ENCODE measurements at places on chromosomes 6 and 20.

DNA sequence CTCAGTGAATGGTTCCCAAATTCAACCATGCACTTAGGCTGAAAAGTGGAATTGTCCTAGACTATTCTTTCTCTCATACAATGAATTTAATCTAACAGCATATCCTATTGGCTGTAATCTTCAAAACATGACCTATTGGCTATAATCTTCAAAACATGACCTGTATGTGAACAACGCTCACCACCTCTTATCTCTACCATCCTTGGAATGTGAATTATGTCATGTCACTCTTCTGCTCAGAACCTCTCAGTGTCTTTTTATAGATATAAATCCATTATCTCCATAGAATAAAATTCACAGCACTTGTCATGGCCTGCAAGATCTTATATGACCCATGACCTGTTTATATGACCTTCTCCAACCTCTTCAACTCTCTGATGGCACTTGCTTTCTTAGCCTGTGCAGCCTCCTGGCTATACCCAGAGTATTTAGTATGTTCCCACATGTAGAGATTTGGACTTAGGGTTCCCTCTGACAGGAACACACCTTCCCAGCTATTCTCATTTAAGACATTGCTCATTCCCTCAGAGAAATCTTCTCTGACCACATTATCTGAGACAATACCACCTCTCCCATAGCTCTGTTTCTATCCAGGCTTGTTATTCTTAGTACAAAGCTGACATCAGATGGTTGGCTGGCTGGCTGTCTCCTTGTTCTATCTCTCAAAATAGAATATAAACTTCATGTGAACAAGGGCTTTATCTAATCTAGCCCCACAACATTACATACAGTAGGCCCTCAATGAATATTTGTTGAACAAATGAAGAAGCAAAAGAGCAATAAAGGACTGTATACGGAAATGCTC is 275.0 kb upstream of the PREP start:
- DNase-seq, result no peak

DNA sequence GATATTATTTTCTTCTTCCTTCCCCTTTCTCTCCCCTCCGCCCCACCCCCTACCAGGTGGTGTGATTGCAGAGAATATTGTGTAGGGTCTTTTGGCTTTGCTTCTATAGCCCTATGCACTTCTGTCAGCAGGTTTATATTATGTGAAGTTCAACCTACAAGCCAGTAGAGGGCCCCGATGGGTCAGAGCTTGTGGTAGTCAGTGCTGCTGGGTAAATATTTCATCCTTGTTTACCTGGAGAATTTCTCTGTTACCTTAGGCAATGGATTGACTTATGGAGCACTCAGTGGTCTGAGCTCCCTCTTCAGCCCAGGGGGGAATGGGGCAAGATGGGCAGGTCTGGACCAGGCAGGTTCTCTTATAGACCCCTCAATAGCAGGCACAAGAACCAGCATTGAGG is 720.9 kb downstream of the GRIK2 start:
- DNase-seq, result no peak

- no peak for DNase-seq
Measured at GRCh38 chr20:64049878-64050260, 430 bp upstream of the SOX18 start.

- DNase-seq, result no peak
Measured at GRCh38 chr6:79672631-79673111, 41.5 kb downstream of the SH3BGRL2 start.

DNA sequence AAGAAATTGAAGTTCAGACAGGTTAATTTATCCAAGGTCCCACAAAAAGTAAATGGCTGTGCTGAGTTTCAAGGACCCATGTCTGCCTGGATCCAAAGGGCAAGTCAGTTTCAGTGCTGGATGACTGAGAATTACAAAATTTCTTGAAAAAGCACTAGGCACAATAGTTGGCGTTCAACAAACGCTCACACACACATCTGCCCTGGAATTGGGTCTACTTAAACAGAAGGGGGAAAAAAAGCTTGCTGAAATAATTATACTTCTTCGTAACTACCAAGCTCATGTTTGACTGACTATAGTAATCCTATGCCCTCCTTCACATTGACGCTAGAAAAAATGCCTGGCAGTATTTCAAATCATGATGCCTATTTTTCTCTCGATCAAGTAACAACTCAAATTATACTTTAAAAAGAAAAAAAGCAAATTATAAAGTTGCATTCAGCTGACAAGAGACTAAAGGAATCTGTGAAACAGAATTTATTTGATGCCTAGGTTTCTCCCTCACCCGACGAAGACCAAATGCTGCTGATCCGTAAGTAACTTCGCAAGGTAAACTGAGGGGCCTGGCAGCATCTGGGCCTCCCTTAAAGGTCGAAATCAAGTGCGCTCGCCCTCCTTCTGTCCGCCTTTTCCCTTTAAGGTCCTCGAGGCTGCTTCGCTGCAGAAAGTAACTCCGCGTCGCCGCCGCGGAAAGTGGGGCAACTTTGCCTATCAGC is 650 bp upstream of the CD2AP start:
- DNase-seq, result no peak

- no peak for DNase-seq
Measured at GRCh38 chr20:31949877-31950646, 1.8 kb downstream of the PDRG1 start.

DNA sequence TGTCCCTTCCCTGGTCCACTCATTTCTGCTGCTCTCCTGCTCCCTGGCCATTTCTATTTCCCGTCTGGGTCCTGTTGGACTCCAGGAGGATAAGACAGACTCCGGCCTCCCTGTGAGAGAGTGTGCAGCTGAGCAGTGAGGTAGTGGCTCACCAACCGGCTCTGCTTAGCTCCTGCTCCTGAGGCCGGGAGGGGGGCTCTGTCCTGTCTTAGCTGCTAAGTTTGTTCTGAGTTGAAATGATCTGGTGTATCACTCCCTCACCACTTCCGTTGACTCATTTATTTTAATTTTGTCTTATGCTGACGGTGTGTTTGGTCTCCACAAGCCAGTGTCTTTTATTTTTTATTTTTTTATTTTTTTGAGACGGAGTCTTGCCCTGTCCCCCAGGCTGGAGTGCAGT is 148.5 kb upstream of the PDE10A start:
- DNase-seq, result no peak

GRCh38 chr6:36642913-36643817 is 35.3 kb upstream of the CDKN1A start:
- DNase-seq, result no peak

- no peak for DNase-seq
Measured at GRCh38 chr20:18858816-18859215, 45.2 kb downstream of the SCP2D1 start.

DNA sequence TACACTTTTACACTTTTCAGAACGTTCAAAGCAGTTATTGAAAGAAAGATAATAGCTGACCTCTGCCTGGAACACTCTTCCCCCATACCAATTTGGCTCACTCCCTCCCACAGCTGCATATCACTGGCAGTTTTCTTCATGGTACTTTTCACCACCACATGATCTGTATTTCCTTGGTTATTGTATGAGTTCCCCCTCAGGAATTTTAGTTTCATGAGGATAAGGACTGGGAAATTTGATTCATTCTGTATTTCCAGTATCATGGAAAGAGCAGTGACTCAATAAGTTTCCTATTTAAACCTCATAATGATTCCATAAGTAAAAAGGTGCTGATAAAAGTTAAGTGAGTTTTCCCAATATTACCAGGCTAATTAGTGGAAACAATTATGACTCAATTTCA is 16.0 kb downstream of the HTR1B start:
- DNase-seq, result no peak

DNA sequence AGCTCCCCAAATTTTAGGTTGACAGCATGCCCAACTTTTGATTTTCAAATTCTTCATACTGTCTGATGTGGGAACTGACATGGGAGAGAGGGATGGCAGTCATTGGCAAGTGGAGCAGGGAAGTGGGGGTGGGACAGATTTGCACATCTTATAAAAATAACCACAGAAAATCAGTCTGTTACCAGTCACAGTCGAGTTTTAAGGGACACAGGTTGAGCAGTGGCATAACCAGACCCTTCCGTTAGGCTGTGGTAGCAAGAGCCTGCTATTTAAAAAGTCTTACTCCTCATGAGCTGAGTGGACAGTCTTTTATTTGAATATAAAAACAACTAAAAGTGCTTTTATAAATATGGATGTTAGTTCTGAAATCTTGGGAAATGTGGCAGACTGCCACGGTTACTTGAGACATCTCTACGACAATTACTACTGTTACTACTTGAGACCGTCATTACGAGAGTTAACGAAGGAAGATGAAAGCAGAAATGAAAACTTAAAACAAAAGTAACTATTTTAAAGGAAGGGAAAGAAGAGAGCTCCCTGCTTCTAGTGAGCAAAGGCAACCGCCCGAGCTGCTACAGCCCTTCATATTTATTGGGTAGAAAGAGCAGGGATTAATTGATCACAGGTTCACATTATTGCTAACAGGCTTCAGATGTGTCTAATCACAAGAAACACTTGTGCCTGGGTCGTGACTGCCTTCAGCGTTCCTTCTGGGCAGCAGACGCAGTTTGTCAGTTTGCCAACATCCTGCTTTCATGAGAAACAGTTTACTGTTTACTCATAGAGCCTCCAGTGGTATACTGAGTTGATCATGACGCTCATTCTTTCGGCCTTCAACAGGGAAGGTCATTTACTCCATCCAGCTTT is 71.3 kb downstream of the EFHC1 start:
- DNase-seq, result no peak

DNA sequence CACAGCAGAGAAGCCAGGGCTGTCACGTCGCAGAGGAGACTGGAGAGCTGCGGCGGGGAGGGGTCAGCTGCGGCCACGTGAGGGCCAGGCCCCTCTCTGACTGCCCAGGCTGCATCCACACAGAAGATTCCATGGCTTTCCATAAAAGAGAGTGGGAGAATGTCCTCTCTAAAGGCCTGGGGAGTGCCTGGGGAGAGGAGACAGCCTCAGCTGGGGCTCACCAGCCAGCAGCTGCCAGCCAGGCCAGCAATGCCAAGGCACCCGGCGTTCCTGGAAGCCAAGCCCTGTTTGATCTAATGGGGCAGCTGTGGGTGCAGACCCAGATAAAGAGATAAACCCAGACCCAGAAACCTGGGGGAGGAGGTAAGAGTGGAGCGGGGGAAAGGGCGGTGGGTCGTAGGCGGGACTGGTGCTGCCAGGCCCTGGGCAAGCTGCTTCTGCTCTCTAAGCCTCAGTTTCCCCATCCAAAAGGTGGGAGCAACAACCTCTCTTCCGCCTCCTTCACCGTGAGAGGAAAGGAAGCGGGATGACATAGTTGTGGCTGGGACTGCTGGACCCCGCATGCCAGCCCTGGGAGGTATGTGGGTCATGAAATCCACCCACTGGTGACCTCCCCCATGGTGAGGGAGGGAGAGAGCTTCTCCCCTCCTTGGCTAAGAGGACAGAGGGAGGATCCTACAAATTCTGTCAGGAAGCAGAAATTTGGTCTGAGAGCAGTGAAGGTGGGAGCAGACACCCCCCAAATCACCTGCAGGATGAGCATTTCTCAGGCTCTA is 3.1 kb upstream of the OSBPL2 start:
- DNase-seq, result no peak

DNA sequence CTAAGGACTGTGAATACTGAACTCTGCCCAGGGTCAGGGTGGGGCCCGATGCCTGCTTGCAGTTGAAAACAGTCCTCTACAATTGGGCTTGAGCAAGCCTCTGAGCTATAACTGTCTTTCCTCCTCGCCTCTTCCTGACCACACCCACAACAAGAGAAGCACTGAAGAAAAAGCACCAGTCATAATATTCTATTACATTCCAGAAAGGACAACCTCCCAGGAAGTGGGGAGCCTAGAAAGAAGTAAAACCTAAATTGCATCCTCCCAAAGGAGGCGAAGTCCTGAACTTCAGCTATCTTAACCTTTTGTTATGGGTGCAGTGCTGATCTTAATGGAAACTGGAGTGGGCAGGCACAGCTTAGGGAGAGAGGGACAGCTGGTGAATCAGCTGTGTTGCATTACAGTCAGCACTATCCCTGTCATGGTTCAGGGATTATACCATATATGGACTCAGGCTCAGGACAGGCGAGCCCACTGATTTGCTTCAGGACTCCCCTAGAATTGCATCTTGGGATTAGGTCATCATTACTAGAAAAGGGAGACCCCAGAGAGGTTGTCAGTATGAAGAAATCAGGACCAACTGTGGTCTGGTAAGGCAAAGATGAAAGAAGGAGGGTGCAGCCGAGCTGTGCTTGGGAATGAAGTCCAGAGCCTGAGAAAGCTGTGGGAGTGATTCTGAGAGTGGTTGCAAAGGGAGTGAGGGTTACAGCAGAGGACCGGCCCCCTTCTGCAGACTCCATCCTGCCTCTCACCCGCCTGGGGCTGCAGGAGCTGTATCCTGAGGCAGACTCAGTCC is 18.3 kb upstream of the TRAM2 start:
- DNase-seq, result peak; percentile 77

- DNase-seq, result no peak
Measured at GRCh38 chr20:25222461-25223178, 25.3 kb upstream of the PYGB start.
